ENCODE measurements at places on chromosomes 6 and 20.
A peak's percentile ranks its signal among the peaks of the same experiment; 100 is the strongest.

DNA sequence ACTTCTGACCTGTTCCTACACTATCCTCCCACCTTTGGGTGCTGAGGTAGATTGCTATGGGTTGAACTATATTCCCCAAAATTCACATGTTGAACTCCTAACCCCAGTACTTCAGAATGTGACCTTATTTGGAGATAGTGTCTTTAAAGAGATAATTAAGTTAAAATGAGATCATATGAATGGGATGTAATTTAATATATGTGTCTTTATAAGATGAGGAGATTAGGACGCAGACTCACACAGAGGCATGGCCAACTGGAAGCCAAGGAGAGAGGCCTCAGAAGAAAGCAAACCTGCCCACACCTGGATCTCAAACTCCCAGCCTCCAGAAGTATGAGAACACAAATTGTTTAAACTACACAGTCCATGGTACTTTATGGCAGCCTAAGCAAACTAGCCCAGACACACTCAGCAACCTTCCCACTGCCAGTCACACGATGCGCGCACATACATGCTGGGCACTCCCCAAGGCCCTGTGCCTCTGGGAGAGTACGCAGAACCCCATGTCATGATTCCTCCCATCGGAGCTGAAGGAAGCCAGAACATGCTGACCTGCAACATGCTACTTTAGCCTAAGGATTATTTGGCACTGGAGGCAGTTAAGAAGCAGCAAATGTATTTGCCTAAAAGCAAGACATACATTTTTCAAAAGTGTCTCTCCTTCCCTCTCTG is 8.9 kb upstream of the SLC22A1 start:
- DNase-seq, result no peak

DNA sequence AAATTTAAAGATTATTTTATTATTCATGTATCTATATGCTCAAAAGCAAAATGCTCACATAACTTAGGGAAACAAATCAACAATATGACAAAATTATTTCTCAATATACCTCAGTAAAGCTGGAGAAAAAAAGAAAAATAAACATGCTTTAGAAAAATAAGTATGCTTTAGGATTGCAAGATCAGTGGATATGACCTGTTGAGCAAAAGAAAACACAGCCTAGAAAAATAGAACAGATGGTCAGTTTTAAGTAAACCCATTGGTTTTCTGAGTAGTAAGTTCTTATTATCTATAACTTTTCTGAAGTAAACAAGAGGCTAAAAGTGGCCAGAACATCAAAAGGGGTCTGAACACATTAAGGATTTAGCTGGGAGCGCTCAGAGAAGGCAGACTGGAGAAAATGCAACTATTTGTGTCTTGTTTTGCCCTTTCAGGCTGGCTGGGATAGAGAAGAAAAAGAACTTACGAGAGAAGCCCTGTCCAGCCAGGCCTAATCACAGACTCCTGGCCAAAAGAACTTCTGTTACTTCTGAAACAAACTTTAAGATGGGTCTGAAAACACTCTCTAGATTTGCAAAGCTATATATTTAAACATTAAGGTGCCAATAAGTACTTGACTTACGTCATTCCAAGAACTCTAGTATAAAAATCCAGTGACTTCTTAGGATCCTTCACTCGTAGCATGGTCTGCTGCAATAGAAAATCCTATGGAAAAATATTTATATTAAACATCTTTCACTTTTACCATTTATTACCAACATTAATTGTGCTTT is 16.5 kb downstream of the GLO1 start:
- DNase-seq, result no peak

DNA sequence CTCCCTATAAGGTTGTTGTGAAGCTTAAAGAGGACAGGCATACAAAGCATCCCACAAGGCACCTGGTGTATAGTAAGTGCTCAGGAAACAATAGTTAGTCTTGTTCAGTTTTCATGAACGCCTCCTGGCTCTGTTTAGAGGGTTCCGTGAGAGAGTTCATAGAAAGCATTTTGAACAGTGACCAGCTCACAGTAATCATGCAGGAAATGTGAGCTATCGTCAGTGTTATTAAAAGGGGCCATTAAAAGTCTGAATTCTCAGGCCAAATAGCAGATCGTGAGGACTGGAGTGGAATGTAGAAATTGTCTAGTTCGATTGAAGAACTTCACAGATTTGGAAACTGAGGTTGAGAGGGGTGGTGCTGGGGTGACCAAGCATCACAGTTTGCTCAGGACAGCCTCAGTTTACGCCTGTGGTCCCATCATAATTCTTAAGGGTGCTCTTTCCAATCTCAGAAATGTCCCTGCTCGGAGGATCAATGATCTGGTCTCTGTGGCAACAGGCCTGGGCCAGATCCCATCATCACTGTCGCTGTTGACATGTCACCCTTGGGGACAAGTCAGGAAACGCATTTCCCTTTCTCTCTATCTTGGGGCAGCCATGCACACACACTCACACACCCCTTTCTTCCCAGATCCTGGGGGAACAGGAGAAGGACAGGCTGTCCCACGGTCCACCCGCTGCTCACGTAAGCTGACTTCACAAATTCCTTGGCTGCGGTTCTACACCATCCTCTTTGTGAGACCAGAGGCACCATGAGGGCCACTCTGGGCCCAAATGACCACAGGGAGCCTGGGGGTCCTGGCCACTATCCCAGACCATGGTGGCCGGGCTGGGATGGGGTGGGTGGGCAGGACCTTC is 7.2 kb downstream of the TGM2 start:
- DNase-seq, result no peak

GRCh38 chr6:53038141-53038540 is 27.1 kb upstream of the FBXO9 start:
- no peak for DNase-seq

DNA sequence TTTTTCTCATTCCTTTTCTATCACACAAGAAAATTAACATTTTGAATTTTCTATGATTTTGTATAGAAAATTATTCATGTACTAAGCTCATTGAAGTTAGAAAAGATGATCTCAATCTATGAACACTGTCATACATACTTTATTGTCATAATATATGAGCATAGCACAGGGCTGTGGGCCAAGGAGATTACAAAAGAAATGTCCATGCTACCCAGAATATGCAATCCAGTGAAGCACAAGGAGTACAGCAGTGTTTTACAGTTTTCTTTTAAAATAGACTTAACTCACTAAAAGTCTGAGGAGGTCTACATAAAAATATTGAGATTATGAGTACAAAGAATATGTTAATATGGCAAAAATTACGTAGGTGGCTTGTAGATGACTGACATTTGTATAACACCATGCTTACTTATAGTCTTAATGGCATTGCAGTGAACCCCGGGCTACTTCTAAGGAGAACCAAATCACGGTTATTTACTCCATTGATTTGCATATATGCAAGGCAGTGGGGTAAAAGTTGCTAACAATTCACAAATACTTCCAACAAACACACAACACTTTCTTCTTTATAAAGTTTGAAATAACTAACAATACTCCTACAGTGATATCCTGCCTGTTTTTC is 257.1 kb downstream of the BCKDHB start:
- peak; percentile 25 for DNase-seq

- no peak for DNase-seq
These were observed 29.9 kb upstream of the CD2AP start for GRCh38 chr6:47447722-47448121.

DNA sequence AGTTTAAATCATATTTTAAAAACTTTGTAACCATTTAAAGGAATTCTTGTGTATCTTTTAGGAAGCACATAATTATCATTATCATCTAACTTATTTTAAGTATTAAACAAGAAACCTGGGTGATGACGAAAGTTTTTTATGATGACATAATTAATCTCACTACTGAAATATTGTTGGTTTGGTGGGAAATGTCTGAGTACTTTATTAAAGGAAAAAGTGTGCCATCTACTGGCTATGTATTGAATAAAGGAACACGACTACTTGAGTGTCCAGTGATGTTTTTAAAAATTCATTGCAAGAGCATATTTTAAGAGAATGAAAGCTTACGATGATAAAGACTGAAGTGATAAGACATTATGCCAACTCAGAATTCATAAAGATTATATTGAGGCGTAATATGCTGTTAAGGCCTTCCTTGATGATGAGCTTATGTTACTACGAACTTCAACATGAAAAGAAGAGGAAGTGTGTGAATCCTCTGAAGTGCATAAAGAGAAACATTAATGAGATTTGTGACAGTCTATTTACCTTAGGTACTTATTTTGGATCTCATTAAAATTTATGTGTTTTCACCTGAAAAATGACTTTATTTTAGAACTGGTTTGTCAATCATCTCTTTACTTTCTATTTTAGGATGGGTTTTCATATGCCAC is 12.0 kb upstream of the TRMT11 start:
- DNase-seq, result peak; percentile 69

- DNase-seq, result no peak
These were observed 6.1 kb upstream of the NSFL1C start for GRCh38 chr20:1472556-1473245.

DNA sequence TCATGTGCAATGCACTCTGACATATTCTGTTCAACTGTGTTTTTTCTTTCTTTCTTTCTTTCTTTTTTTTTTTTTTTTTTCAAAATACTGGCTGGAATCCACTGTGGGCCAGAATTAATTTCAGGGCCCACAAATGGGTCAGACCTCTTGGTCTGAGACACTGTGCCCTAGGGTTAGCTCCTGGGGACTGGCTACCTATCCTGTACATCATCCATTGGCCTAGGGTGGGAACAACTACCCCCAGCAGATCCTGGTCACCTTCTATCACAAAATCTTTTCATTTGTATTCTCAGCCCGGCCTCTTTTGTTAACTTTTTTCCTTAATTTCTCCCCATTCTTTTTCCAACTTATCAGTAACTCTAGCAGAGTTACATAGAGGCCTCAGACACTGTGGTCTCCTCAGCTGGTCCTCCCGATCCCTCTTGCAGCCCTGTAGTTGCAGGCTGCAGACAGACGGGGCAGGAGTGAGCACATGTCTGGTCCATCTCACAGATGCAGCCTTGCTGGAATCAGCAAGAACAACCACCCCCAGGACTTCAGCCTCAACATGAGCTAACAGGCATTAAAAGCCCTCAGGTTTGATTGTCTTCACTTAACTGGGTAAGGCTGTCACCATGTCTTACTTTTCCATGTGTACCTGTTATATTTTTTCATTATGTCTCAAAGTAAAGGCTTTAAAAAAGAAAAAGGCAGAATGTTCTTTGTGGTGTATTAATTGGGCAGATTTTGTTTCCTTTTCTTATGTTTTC is 41.3 kb downstream of the TXLNB start:
- peak; percentile 43 for DNase-seq

GRCh38 chr20:4563534-4563933 is 158.2 kb upstream of the PRND start:
- DNase-seq, result peak; percentile 79

DNA sequence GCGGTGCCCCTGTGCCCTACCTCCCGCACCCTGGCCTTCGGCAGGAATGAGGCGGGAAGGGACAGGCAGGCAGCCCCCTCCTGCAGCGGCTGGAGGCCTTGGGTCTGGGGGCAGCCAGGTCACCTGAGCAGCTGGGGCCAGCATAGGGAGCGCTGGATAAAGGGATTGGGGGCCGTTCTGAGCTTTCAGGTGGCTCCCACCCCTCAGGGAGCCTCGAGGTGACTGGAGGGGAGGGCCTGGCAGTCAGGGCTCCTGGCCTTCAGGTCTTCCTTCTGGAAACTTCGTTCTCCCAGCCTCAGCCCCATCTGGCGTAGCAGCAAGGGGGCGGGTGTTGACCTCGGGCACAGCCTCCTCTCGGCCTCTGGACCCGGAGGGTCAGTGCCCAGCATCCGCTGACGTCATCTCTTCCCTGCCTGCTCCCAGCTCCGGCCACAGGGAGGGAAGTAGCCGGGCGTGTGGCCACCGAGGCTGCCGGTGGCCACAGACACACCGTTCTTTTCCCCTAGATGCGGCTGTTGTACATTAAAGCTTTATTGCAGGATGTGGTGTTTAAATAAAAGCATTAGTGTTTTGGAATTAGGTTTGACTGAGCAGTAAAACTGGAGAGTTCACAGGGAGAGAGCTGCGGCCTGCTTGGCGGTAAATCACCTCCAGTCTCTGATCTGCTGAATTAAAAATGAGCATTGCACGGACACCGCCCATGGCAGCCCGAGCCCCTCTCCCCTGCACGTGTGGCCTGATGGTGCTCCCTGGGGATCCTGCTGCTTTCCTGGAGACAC is 80.0 kb upstream of the GATA5 start:
- no peak for DNase-seq

GRCh38 chr20:8932192-8933165 is 136.4 kb upstream of the PLCB4 start:
- DNase-seq, result peak; percentile 65

- peak; percentile 91 for DNase-seq
These were observed at the start of gene GINS1 for GRCh38 chr20:25407311-25408169. Gene GINS1 (plus strand): TSS chr20:25407673. CDS start chr20:25407821, 148 bp downstream.

- peak; percentile 44 for DNase-seq
These were observed 188.2 kb upstream of the ASCC3 start for GRCh38 chr6:101069191-101069795.

DNA sequence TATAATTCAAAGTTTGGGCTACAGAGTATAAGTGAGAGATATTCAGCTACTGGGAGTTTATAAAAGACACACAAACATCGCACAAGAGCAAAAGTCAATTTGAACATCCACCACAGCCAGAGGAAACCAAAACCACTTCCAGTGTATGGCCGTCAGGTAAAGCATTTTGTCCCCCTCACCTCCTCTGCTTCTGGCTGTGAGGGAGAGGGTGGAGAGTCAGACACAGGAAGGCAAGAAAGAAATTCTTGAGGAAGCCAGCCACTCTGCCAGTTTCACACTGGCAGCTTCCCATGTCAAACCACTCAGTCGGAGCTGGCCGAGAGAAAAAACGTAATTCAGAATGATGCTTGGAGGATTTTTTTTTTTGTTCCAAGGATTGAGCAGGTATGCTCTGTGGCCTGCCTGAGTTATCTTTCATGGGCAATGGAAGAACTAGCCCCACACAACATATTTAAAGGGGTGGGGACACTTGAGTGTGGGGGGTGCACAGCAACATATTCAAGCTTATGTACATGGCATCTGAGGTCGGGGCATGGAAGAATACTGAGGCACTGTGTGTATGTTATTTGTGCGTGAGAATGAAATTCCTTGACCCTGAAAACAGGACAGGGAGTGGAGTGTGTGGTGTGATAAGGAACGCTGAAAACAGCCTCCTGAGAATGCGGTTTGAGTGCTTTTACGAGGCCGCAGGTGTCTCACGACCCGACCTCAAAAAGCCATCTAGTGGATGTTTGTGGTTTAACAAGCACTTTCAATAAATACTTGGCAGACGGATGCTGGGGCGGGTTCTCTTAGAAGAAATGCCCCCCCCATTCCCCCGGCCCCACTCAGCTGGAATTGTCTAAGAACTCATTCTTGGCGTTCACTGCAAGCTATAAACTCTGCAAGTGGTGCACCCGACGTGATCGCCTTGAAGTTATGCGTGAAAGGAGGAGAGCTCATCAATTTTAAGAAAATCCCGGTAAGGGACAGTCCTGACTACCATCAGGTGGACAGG is 27.5 kb upstream of the ZBTB22 start:
- peak; percentile 68 for DNase-seq

- DNase-seq, result no peak
These were observed 210.1 kb downstream of the TFAP2C start for GRCh38 chr20:56839222-56839621.

DNA sequence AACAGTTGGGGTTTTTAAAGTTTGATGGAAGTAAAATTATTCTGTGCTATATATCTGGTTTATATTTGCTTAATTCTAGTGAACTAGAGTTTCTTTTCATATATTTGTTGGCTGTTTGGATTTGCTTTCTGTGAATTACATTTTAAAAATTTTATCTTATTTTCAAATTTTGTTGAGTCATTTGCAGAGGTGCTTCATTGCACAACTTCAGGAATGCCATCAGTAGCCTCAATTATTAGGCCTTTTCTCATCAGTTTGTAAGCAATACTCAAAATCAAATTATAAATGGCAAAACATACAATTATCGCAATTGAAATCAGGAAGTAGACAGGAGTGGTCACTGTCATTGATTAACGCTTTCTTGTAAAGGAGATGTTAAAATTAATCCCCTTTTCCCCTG is 96.9 kb downstream of the UBE3D start:
- DNase-seq, result no peak

Measured in fibroblast of skin of back (primary cell).